ENCODE measurements at places on chromosomes 7 and 10.

GRCh38 chr7:20030915-20031362, 186.2 kb downstream of the MACC1 start:
- DNase-seq = peak; percentile 84

GRCh38 chr7:111499027-111499426, 63.3 kb downstream of the IMMP2L start:
- DNase-seq = peak; percentile 37

DNA sequence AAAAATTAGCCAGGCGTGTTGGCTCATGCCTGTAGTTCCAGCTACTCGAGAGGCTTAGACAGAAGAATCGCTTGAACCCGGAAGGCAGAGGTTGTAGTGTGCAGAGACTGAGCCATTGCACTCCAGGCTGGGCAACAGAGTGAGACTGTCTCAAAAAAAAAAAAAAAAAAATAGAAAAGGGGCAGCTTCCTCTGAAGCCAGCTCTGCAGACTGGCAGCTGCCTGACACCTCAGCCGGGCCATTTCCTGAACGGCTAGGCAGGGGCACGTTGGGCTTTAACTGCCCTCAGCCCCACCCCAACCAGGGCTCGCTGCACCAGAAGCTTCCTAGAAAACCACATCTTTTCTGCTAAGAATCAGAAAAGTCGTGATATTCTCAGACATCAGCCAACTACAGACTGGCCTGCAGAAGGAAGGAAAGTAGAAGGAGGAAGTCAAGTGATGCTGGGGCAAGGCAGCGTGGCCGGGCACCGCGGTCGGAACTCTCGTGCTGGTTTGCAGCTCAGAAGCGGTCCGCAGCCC, 38.0 kb downstream of the PRKAG2 start:
- DNase-seq = no peak

GRCh38 chr7:80401708-80402107, 110.2 kb downstream of the GNAT3 start:
- no peak for DNase-seq

DNA sequence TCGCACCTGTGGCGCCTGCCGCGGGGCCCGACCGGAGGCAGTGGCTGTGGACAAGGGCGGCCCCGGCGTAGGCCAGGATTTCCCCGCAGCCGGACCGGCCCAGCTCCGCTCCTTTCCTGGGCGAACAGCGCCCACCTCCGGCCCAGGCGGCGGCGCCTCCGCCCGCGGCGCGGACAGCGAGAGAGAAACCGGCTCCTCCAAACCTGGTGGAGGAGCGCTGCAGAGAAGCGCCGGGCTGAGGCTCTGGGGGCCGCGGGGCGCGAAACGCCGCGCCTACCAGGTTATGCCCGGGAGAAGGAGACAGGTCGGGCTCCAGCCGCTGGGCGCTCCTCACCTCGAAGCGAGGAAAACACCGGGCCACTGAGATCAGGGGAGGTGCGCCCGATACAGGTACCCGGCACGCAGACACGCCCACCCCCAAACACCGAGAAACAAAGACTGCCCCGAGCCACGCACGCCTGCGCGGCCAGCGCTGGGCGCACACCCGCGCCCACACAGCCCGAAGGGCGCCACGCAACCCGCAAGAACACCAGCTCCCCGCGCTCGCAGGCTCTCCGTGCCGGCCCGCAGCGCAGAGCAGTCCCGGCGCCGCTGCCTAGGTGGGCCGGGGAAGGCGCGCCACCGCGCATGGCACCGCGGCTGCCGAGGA, 3.3 kb downstream of the GRID1 start:
- no peak for DNase-seq

DNA sequence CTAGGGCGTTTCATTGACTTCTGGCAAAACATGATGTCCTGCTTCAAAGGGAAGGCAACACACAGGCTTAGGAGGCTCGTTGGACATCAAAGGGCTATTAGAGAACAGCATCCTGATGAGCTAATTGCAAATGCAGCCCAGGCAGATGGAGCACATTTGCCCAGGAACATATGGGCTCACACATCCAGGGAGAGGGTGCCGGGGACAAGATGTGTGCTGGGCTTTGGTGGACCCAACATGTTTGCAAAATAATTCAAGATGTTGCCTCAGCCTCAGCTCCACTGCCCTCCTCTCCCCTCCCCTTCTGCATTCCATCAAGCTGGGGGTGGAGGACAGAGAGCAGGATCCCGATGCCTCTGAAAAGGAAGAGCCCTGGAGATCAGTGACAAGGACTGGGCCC, 217.1 kb upstream of the ZMIZ1 start:
- no peak for DNase-seq

All from RPMI7951 (cell line).